ENCODE measurements at places on chromosomes 16 and 17.

- DNase-seq, result no peak
Observed at GRCh38 chr17:12719948-12720347, 54.3 kb downstream of the MYOCD start.

- no peak for DNase-seq
Observed at GRCh38 chr17:75832164-75832651, 12.0 kb downstream of the UNC13D start.

DNA sequence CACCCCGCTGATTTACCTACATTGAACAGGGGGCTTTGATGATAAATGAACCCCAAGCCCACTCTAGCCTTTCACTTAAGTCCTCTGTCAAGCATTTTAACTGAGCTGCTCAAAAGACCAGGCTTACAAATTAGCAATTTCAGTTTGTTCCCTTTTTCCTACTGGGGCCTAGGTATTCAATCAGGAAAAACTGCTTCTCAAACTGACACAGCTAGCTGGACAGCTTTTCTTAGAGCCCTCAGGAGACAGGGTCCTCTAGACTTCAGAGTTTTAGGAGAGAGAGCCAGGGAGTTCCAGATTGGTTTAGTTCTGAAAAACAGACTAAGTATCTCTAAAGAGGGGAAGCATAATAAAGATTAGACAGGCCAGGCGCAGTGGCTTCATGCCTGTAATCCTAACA, 6.2 kb upstream of the HEXIM2 start:
- no peak for DNase-seq

DNA sequence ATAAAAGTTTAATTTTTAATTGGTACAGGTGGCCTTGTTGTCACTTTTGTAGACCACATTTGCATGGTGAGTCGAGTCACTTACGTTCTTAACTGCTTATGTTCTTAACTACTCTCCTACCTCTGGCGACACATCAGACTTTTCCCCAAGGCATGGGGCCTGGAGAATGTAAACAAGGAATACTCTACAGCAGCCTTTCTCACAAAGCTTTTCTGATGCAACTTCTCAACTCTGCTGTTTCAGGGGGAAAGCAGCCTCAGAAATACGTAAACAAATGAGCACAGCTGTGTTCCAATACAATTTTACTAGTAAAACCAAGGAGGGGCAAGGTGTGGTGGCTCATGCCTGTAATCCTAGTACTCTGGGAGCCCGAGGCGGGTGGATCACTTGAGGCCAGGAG, 6.9 kb downstream of the KARS1 start:
- no peak for DNase-seq

GRCh38 chr17:71516149-71516548, 604.7 kb upstream of the SOX9 start:
- peak; percentile 53 for DNase-seq

DNA sequence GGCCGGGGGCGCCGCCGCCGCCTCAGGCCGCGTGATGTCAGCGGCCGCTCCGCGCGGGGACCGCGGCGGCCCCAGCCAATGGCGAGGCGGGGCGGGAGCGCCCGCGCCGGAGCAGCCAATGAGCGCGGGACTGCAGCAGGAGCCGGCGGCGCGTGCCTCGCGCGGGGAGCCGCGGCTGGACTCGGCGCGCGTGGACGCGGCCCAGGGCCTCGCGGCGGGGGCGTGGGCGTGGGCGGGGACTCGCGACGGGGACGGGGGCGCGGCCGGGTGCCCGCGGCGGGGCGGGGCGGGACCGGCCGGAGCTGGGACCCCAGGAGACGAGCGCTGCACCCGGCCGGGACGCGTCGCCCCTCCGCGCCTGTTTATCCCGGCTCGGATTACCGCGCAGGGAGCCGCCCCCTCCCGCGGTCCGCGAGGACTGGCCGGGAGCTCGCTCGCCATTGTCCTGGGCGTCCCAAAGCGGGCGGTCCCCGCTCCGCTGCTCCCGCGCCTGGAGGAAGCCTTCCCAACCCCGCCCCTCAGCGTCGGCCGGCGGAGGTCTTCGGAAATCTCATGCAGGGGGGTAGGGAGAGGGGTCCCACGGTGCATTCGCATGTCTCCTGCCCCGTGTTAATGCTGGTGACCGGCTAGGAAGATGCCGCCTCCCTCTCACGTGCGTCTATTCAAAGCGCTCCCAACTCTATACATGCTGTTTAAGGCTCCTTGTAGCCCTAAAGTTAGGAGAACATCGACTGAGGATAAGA, at the start of gene RNF157:
TSS of gene RNF157 (minus strand) at position 33 of the 743 bp plus-strand sequence. CDS start 253 bp downstream, outside the sequence.
- DNase-seq, result peak; percentile 26

DNA sequence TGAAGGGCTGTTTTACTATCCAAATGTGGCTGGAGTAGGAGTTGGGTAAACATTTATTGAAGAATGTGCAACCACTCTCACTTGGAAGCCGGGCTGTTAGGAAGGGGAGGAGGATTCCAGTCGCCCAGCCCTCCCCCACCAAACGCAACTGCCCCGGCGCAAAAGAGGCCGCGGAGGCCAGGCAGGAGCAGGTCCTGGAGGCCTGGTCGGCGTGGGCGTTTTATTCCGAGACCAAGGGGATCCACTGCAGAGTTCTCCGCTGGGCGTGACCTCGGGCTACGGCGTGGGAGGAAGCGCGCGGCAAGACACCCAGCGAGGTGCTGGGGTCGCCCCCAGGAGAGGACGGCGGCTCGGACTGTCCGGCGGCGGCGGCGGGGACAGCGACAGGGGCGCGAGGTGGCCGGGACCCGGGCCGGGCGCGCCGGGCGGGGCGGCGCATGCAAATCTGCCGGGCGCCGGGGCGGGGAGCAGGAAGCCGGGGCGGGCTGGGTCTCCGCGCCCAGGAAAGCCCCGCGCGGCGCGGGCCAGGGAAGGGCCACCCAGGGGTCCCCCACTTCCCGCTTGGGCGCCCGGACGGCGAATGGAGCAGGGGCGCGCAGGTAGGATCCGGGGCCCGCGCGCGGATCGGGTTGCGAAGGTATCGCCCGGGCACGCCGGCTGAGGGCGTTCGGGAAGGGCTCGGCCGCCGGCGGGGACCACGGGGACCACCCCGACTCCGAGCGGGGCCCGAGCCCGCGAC, at the start of gene IL4R:
TSS of gene IL4R (plus strand) at position 553 of the 739 bp plus-strand sequence. CDS start 26,230 bp downstream, outside the sequence.
- DNase-seq, result no peak

DNA sequence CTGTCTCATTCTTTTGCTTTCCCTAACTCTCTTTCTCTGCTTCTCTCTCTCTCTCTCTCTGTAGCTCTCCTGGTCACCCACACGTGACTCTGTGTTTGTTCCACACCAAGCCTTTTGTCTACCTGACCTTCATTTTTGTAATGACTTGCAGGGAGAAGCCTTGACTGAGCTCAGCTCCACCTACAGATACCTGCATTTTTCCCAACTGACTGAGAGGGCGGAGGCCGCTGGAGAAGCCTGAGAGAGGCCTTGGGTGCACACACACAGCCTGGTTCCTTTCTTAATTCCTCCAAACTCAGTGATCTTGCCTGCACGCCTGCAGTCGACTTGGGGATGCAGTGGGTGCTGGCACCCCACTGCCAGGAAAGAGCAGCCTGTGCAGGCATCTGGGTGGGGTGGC, 68.8 kb downstream of the LYRM1 start:
- DNase-seq, result no peak

DNA sequence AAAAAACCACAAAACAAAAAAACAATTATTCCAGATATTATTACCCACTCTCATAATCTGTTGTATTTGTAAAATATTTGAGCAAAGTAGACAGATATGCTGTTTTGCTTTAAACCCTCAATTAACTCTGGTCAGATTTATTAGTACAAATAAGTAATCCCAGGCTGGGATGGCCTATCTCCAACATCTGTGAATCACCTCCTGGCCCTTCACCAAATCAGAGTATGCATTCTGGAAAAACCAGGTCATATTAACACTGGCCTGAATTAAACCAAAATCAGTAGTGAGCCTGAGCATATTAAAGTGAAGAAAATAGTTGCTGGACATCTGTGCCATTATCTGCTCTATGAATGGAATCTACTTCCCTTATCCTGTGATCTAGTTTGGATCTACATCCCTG, 41.0 kb downstream of the STAT3 start:
- DNase-seq, result no peak

DNA sequence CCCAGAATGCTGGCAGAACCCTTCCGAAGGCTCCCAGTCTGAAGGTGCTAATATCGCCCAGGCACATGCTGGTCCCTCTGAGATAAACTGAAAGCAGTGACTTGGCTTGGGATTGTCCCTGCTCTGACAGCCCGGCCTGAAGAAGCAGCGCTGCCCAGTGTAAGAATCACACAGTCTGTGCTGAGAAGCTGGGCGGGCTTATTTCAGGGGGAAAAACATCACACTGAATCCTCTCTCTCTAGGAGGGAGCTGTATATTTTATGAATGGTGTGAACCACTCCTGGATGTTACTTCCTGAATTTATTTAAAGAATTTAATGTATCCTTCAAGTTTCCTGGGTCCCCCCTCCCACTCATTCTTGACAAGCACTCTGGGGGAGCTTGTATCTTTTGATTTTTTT, 36.3 kb downstream of the GAS7 start:
- DNase-seq, result no peak

- peak; percentile 89 for DNase-seq
Observed at GRCh38 chr17:34374457-34374856, 11.4 kb upstream of the CCL1 start.
